Activated T-cell treated with anti-CD3 and anti-CD28 coated beads, Interleukin-2, amount 50 U/mL, for 48 hours (primary cell): ENCODE measurements at places on chromosomes 7 and 10.

DNA sequence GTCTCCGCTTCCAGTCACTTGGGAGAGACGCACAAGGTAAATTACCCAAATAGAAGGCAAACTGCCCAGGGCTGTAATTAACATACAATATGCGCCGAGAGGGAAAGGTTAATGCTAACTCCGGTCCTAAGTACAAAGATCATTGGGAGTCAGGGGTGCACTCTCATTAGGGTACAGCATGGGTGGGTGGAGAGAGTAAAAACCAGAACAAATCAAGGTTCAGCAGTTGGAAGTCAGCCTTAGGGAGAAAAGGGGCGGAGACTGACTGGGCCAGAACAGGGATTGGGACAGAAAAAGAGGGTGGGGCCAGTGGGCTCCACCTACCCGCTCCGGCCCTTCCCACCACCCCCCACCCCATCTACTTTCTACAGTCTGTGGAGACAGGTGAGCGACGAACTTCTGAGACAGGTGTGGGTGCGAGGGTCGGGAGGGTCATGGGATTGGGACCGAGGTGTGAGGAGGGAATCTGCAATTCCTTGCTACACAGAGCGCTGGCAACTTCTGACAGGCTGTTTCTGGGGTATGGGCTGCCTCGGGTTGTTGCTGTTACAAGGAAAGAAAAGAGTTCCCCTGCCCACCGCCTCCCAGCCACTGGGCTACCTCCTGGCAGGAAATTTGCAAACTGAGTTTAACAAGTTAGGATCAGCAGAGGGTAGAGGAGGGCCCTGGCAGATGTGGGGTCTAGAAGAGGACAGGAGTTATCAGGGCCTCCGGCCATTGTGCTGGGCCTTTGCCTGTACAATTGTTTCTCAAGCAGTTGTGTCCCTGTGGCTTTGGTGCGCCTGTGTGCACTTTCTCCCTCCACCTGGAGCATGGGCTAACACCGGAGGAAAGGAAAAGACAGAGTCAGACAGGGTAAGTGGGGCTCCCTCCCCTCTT is at the start of gene TMEM139:
Gene TMEM139, plus strand, starts transcription at position 368 of the 879 bp plus-strand sequence. CDS start 1,000 bp downstream, outside the sequence.
- no peak for DNase-seq

- DNase-seq: no peak
Observed at GRCh38 chr10:3825862-3826351, 40.9 kb upstream of the KLF6 start.

- DNase-seq: no peak
Observed at GRCh38 chr10:79112881-79113431, 44.2 kb downstream of the ZMIZ1 start.

GRCh38 chr7:142964502-142965246 is 2.5 kb upstream of the KEL start:
- DNase-seq: no peak

DNA sequence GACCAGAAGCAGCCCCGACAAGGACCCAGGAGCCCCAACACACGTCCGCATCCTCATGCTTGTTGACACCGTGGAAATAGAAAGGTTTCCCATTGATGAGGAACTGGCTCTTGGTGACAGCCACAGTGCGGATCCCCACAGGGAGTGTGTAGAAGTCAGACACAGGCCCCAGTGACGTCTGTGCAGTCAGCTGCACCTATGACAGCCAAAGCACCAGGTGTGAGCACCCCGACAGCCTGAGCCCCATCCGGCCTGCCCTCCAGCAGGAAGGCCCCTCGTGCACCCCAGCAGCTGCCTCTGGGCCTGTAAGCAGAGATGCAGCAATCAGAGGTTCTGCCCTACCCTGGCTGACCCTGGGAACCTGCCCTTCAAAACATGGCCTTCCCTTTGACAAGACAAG is 7.1 kb downstream of the GUSB start:
- DNase-seq: no peak

- DNase-seq: no peak
Observed at GRCh38 chr7:21352540-21353387, 75.1 kb upstream of the SP4 start.

- peak; percentile 63 for DNase-seq
Observed at GRCh38 chr7:100166317-100166940, 2.0 kb downstream of the GAL3ST4 start.

GRCh38 chr7:6384327-6384726 is 63.4 kb downstream of the DAGLB start:
- DNase-seq: no peak

GRCh38 chr7:156474241-156474743 is 166.3 kb upstream of the RNF32 start:
- DNase-seq: no peak

DNA sequence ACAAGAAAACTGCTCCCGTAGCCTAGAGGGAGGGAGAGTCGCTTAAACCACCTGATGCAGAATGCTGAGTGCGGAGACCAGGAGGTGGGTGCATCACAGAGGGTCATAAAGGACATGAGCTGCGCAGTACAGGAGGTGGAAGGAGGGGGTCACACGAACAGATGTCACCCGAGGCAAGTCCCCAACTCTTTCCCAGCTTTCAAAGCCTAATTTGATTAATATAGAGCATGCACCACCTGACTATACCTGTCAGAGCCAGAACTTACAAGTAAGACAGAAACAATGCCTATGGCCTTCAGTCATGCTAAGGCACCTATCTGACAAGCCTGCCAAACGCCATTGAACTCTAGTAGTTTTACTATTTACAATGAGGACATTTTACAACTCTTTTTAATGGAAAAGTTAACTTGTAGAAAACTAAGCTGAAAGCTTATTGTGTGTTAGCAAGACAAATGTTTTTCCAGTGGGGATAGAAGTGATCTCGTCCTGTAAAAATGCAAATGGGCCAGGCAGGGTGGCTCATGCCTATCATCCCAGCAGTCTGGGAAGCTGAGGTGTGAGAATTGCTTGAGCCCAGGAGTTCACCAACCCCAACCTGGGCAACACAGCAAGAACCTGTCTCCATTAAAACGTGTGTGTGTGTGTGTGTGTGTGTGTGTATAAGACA is 1.1 kb upstream of the VOPP1 start:
- DNase-seq: peak; percentile 27

- DNase-seq: no peak
Observed at GRCh38 chr7:145009876-145010275, 174.0 kb upstream of the TPK1 start.

- no peak for DNase-seq
Observed at GRCh38 chr10:60817398-60817805, 39.1 kb downstream of the CDK1 start.

GRCh38 chr10:85226596-85226995 is 898.2 kb downstream of the CCSER2 start:
- no peak for DNase-seq

DNA sequence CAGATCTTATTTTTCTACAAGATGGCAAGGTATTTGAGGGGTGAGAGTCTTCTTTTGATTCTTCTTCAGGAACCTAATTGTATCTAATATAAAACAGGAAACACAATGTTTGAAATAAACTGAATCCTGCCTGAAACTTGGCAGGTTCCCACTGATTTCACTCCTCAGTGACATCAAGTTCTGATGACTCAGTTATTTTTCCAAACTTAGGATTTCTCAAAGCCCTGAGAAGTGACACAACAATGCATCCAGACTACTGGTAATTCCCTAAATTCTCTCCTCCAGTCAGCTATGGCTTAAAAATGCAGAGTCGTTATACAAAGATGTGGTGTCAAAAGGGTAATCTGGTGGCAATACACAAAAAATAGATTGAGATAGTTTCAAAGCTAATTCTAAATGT is 80.9 kb downstream of the ABLIM1 start:
- no peak for DNase-seq

GRCh38 chr7:51349820-51350545 is 33.4 kb upstream of the COBL start:
- DNase-seq: no peak

DNA sequence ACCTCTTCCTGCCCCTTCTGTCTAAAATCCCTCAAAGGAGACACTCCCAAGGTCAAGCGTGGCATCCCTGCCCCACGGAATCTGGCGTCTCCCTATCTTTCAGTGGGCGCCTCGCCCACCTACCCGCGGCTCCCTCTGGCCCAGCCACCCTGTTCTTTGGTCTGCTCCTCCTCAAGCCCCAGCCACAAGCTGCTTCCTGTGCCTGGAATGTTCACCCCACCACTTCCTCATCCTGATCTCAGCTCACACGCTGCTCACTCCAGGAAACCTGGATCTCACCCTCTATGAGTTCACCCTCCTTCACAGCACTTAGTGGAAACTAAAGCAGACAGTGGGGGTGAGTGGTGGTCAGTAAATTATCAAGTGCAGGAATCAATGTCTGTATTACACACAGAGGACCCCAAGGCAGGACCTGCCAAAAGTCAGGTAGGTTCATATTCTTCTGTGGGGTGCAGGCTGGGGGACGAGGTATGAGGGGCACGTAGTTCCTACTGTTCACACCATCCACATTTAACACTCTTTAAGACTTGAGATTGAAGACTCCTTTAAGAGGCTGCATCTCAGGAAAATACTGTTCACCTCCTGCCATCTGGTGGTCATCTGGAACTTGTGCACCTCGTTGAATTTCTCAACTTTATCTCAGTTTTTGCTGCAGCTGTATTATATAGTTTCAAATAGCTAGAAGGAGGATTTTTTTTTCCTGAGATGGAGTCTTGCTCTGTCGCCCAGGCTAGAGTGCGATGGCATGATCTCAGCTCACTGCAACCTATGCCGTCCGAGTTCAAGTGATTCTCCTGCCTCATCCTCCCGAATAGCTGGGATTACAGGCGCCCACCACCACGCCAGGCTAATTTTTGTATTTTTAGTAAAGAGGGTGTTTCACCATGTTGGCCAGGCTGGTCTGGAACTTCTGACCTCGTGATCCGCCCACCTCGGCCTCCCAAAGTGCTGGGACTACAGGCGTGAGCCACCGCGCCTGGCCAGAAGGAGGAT is 166.6 kb downstream of the ARHGAP21 start:
- no peak for DNase-seq

DNA sequence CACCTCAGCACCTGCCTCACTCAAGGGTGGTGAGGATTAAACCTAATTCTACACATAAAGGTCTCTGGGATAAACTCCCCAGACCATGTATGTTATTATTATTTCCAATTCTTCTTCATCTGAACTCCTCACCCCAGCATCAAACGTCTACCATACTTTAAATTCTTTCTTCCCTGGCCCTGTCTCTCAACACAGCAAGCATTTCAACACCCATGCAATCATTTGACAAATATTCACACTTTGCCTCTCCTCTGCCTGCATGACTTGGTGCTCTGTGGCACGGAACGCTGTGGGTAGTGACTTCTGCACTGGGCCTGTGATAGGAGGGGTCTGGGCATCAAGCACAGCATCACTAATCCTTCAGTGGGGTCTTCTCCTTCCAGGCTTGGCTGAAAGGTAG is 490.8 kb downstream of the TNS3 start:
- no peak for DNase-seq

- DNase-seq: peak; percentile 82
Observed at GRCh38 chr7:106176414-106177299, 64.5 kb upstream of the SYPL1 start.

GRCh38 chr10:45199205-45199740 is 116.1 kb downstream of the OR13A1 start:
- no peak for DNase-seq

GRCh38 chr10:89981891-89982290 is 280.5 kb downstream of the KIF20B start:
- no peak for DNase-seq

GRCh38 chr10:104322416-104322782 is 15.9 kb downstream of the ITPRIP start:
- DNase-seq: no peak

- DNase-seq: no peak
Observed at GRCh38 chr7:114648680-114649079, 234.1 kb downstream of the FOXP2 start.

- no peak for DNase-seq
Observed at GRCh38 chr10:22301193-22301592, 15.0 kb upstream of the COMMD3 start.

- DNase-seq: no peak
Observed at GRCh38 chr10:63758080-63758479, 236.9 kb downstream of the REEP3 start.

- DNase-seq: no peak
Observed at GRCh38 chr7:42082144-42082543, 154.9 kb downstream of the GLI3 start.

- no peak for DNase-seq
Observed at GRCh38 chr7:23183279-23184012, 1.6 kb downstream of the NUP42 start.

DNA sequence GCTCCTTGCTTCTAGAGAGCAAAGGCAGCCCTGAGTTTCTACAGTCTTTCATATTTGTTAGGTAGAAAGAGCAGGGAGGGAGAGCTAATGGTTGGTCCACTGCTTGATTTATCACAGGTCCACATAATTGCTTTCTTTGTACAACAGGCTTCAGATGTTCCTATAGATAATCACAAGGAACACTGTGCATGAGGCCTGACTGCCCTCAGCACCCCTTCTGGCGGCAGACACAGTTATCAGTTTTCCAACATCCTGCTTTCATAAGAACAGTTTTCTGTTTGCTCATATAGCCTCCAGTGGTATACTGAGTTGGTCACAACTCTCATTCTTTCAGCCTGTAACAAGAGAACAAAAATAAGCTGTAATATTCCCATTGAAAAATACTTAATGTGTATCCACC is 69.7 kb downstream of the AKR1C4 start:
- DNase-seq: no peak

GRCh38 chr10:89476150-89476549 is 59.2 kb downstream of the SLC16A12 start:
- no peak for DNase-seq

DNA sequence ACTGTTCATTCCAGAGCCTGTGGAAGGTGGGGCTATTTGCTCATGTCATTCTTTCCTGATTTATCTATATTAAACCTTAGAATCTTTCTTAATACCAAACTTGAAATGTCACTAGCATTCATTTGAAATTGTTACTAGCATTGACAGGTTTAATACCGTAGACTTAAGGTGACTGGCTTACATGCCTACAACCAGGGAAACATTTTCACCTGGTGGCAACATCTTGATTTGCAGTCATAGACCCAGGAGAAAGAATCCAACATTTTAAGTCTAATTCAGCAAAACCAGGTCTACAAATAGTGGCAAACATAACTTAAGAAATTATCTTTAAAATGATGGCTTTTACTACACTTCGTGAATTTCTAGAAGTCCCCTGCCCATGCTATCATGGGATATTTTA is 353.7 kb downstream of the HTR7 start:
- DNase-seq: no peak

GRCh38 chr10:35870665-35871310 is 228.7 kb upstream of the FZD8 start:
- DNase-seq: no peak

DNA sequence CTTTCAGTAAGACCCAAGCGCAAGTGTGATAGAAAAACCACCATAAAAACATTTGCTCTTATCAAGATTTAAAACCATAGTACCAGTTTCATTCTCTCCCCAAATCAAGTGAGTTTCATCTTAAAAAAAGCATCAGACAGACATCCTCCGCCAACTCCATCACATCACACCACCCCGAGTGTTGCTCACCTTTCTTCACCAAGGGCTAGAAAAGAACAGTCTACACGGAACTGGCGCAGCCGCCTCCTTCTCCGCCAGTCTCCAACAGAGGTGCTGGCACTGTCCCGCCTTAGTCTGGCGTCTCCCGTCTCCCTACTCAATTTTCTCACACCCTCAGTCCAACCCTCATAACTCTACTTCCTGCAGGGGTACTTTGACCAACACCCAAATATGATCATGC is 46.9 kb upstream of the WIPI2 start:
- peak; percentile 58 for DNase-seq
